CD8-positive, alpha-beta memory T cell (primary cell): ENCODE measurements at places on chromosomes 6 and 20.

GRCh38 chr6:130409418-130410100 lies 43.7 kb downstream of the TMEM200A start:
- DNase-seq: no peak

DNA sequence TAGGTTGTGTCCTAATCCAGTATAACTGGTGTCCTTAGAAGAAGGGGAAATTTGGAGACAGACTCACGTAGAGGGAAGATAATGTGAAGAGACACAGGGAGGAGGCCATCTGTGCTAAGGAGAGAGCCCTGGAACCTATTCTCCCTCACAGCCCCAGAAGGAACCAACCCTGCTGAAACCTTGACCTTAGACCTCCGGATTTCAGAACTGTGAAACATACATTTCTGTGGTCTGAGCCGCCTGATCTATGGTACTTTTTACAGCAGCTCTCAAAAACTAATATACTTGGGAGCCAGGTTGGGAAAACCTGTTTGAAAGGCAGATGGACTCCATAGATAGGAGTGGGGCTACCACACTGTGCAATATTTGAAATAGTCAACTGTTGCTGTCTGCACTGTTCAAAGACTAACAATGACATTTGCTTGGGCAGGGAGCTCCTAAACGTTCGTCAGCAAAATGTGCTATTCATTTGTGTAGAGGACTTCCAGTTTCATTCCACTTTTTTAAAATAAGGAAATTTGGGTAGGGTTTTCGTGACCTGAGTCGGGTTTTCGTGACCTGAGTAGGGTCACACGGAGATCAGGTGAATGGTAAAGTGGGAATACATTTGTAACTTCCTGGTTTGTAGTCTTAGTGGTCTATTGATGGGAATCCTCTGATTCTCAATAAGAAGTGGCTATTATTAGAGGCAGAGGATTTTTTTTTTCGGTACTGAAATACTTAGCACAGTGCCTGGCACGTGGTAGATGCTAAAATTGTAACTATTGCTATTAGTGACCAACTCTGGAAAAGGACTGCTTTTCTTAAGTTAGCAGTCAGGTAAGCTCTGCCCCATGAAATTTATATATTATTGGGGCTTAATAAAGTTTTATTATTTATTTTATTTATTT lies 11.4 kb downstream of the TAGAP start:
- DNase-seq: no peak

GRCh38 chr20:49964964-49965780 lies 17.6 kb upstream of the SNAI1 start:
- DNase-seq: no peak

DNA sequence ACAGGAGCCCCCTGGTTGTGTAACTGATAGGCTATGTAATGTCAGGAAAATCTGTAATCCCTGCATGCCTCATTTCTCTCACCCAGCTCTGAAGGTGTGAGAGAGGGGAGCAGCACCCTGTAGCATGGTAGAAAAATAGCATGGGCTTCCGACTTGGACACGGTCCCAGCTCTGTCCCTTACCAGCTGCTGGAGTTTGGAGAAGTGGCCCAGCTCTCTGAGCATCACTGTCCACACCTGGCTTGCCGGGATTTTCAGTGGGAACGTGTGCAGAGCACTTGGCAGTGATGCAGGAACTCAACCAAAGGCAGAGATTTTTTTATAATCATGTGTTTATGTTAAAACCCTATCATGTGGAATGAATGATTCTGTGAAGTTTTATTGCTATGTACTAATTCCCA lies 34.6 kb downstream of the STK35 start:
- no peak for DNase-seq

DNA sequence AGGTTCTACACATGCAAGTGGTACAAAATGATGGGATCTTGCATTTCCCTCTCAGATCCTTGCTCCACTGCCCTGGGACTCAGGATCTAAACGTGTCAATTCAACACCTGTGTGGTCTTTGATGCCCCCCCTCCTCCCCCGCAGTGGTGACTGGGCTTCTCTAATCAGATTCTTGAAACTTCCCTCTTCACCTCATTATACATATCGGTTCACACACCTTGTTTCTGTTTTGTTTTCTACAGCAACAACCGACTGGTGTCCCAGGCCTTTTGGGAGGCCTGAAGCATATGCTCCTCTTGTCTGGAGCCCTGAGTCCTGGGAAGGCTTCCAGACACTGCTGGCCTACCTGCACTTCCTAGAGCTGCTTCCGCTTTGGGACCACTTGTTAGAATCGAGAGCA lies 20.0 kb downstream of the SAMD3 start:
- DNase-seq: no peak

- no peak for DNase-seq
These were observed 19.9 kb downstream of the NRN1 start for GRCh38 chr6:5986861-5987260.

DNA sequence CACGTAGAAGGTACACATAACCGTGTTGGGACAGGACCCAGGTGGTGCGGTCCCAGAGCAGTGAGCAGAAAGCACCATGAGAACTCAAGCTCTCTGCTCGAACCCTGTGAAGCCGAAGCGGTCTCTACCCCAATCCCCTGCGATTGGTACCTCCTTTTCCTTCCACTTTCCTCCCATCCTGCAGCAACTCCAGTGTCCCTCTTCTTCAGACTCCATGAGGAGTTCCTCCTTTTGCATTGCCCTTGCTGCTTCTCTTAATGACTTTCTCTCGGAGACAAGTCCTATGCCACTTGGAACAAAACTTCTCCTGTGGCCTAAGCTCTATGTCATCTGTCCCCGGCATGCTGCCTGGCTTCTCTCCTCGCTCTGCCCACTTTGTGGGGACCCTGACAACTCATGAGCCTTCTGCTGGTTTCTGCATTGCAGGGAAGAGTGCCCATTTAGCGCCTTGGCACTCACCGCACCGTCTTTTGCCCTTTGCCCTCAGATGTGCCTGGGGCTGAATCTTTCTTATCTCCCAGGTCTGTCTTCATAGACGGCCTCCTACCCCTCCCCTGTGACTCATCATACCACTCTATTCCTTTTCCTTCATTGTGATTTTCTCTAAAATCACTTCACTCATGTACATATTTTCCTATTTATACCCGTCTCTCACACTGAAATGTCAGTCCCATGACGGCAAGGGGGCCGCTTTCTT lies 9.2 kb upstream of the ZNF831 start:
- no peak for DNase-seq

GRCh38 chr6:28224131-28225055 lies 682 bp upstream of the ZSCAN9 start:
- DNase-seq: no peak
